ENCODE measurements at places on chromosomes 5 and 9.

DNA sequence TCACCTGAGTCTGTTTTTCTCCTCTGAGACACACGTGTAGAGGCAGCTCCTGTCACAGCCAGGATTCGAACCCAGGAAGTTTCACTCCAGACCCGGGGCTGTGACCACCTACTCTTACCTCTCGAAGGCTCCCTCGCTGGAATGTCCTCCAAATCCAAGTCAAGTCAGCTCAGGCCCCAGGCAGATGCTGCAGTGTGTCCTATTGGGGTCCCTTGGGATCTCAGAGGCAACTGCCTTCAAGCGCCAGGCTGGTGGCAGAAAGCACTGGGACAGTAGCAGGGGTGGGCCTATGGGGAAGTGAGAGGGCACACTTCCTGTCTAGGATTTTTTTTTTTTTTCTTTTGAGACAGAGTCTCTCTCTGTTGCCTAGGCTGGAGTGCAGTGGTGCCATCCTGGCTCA is 762 bp upstream of the ST6GALNAC4 start:
- no peak for DNase-seq

GRCh38 chr5:166980666-166981065 is 1310.8 kb upstream of the WWC1 start:
- DNase-seq = no peak

DNA sequence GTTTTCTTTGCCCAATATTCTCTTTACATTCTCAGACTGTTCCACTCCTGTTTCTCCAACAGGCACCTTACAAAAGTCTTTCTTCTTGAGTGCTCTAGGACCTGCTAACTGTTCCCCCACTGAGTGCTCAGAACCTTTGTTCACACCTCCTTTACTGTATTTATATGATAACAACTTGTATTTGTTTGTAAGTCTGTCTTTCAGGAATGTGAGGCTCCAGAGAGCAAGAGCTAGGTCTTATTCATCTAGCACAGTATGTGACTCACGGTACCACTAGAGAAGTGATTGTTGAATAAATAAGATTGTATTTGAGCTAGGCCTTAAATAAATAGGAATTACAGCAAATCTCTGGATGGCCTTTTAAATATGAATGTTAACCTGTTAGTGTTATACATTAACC is 42.5 kb upstream of the MYOT start:
- DNase-seq = no peak

GRCh38 chr9:120587328-120587727 is 7.4 kb upstream of the CDK5RAP2 start:
- DNase-seq = no peak

DNA sequence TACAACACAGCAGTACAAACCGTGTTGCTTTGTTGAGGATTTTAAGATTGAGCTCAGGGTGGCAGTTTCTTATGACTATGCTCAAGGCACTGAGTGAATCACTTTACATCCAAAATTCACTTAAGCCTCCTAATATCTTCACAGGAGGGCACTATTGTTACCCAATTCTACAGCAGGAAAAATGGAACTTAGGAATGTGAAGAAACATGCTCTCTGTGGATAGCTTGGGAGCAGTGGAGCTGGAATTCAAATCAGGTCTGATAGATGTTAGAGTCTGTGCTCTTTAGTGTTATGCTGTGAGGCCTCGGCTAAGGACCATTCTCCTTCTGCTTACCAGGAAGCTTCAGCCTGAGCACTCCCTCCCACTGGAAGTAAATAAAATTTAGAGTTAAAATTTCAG is 18.7 kb upstream of the HMHB1 start:
- DNase-seq = no peak

DNA sequence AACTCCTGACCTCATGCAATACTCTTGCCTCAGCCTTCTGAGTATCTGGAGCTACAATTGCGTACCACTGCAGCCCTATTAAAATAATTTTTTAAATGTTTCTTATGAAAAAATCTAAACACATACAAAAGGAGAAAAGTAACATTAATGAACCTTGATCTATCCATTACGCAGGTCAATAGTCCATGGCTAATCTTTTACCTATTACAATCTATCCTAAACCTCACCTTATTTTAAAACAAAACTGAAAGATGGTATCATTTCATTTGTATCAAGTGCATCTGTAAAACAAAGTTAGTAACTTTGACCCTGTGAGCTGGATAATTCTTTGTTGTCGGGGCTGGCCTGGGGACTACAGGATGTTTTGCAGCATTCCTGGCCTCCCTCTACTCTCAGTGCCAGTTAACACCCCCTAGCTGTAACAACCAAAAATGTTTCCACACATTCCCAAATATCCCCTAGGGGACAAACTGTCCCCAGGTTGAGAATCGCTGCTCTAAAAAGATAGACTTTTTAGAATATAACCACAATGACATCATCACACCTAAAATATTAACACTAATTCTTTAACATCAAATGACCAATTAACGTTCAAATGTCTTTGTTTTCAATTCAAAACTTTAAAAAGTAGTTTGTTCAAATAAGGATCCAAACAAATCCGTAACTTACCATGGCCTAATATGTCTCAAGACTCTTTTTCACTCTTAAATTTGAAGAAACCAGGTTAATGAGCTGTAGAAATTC is 54.8 kb downstream of the RNF38 start:
- no peak for DNase-seq

GRCh38 chr9:28293369-28294090 is 720.2 kb upstream of the C9orf72 start:
- no peak for DNase-seq

GRCh38 chr5:57494104-57495098 is 11.8 kb upstream of the ACTBL2 start:
- DNase-seq = peak; percentile 32

- DNase-seq = no peak
These were observed 346.9 kb downstream of the GADD45G start for GRCh38 chr9:89951675-89952074.

- DNase-seq = no peak
These were observed 73.4 kb downstream of the NSG2 start for GRCh38 chr5:174118823-174119467.

DNA sequence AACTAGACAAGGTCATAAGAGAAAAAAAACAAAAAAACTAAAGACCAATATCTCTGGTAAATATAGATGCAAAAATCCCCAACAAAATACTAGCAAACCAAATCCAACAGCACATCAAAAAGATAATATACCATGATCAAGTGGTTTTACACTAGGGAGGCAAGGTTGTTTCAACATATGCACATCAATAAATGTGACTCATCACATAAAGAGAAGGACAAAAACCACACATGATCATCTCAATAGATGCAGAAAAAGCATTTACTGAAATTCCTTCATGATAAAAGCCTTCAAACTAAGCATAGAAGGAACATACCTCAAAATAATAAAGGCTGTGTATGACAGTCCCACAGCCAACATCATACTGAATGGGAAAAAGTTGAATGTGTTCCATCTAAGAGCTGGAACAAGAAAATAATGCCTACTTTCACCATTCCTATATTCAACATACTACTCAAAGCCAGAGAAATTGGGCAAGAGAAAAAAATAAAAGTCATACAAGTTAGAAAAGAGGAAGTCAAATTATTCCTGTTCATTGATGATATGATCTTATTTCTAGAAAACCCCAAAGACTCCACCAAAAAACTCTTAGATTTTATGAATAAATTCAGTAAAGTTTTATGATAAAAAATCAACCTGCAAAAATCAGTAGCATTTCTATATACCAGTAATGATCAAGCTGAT is 72.2 kb upstream of the FAM169A start:
- DNase-seq = no peak

GRCh38 chr5:81290146-81290545 is 11.2 kb upstream of the ZCCHC9 start:
- no peak for DNase-seq

DNA sequence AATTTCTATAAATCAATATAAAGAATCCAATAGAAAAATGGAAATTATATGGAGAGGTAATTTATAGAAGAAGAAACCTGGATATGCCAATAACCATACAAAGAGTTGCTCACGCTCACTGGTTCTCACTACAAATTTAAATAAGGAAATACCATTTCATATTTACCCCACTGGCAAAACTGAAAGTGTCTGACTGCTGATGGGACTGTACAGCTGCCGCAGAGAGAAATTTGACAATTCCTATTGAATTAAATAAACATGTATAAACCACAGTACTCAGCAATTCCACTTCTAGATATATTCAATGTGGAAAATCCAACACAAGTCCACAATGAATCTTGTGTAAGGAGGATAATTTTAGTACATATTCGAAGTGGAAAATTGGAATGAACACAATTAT is 830.4 kb upstream of the GRAMD2B start:
- DNase-seq = no peak

GRCh38 chr5:30918171-30918570 is 275.3 kb upstream of the CDH6 start:
- DNase-seq = no peak

DNA sequence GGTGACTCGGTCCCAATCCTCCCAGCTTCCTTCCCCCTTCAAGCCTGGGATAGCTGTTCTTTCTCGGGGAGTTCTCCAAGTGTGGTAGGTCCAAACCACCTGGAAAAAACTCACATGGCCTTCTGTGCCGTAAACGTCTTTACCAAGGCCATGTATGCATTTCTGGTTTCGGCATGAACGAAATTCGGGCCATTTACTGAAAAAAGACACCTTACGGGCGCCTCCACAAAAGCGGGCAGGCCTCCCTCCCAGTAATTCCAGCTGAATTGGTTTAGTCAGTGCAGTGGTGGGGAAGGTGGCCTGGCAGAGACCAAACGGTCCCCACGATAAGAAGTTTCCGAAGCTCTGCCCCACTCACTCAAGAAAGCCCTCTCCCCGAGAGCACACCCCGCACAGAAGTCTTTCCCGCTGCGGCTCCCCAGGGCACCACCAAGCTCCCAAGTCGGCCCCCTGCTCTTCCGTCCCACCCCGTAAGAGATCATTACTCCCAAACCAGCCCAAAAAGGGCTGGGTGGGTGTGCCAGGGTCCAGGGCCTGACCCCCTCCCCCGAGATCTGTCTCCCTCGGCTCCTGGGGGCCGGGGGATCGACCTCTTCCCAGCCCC is 86.3 kb upstream of the MELK start:
- DNase-seq = no peak

DNA sequence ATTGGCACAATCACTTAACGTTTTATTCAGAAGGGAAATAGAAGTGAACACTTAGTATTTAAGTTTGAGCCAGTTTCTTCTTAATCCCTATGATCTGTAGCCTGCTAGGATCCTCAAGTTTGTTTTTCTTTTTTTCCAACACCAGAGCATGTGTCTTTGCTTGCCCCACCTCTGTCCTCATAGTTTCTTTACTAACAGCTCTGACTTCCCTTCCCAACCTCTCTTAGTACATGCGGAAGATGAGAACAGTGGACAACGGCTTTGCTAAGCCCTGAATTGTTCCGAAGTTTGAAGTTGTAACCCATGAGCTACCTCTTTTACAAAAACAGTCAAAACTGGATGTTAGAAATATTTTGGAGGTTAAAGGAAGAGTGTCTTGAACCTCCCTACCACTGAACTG is 61.7 kb upstream of the TAF11L2 start:
- DNase-seq = no peak

GRCh38 chr5:91690921-91691320 is 307.8 kb upstream of the ARRDC3 start:
- no peak for DNase-seq

DNA sequence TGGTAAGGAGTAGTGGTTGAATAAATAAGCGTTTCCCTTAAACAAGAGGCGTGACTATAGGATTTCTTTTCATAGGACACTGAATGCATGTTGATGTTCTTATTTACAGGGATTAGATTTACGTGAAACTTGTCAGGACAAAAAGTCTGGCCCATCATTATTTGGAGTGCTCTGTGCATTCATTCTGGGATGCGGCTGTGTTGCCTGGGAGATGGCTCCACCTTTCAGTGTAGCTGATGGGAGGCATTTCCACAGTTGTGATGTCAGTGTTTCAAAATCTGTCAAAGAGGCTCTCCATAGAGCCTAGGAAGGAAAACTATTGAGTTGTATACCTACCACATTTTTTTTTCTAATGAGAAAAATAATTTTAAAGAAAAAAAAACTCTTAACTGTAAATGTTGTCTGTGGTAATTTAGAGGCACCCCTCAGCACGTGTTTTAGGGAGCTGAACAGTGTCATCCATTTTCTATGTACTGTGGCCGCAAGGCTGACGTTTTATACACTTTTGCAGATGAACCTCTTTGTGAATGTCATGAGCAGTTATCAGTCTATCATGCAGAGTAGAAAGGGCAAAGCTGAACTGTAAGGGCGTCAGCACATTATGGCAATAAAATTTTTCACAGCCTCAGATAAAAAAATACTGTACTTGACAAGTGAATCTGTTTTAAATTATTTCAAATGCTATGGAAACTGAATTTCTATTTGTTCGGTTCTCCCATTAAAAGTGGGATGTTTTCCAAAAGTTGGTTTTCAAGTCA is 202.7 kb downstream of the PBX3 start:
- DNase-seq = no peak

- DNase-seq = no peak
These were observed 1.4 kb downstream of the CDC37L1 start for GRCh38 chr9:4680750-4681149.

- no peak for DNase-seq
These were observed 13.3 kb upstream of the SEPTIN8 start for GRCh38 chr5:132790201-132790865.

DNA sequence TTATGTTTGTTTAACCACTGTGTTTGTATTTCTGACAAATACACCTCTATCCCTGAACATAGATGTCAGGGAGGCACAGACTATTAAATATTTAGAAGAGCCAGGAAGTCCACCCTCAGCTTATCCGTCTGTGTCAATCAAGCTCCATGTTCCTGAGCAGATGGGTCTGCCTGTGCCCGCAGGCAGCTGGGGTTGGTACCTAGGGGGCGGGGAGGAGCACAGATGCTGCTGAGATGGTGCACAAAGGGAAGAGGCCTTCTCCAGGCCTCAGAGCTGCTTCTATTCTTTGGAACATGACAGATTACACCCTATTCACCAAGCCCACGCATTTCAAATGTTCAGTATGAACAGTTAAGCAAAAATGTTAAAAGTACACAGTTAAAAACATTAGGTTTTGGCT is 142.1 kb downstream of the EPB41L4A start:
- no peak for DNase-seq

- DNase-seq = no peak
These were observed 992 bp downstream of the SETD9 start for GRCh38 chr5:56910210-56910965.

DNA sequence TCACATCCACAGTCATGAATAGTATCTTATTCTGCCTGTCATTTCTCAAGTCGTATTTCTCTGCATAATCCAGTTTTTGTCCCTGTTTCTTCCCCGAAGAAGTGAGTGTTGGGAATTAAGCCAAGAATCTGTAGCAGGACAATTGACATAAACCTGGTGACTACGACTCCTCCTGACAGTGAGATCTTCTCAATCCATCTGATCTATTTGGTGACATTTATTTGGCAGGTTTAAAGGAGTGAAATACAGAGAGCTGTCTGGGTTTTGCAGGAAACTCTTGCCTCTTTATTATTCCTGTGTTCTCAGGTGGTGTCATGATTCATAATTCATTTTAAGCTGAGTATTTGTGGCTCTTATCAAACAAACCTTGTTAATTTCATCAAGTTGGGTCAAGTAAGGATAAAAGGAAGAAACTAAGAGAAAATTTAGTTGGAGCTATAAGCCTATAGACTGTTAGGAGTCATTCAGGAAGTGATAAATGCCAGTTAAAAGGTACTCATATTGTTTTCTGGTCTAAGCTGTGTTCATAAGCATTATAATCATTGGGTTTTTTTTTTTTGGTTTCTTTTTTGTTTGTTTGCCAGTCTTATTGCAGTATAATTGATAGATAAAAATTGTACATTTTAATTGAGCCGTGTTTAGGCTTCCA is 95.9 kb upstream of the PCSK1 start:
- no peak for DNase-seq

- no peak for DNase-seq
These were observed 47.1 kb upstream of the SH3GL2 start for GRCh38 chr9:17531642-17532254.

- DNase-seq = no peak
These were observed 35.0 kb downstream of the UNC5A start for GRCh38 chr5:176845392-176845713.
